CD4-positive, alpha-beta T cell (primary cell): ENCODE measurements at places on chromosomes 7 and 10. TPM values are rescaled to one million over a fixed set of nuclear protein-coding genes. Genes with fewer than 3 reads are reported as not detected.

AP5Z1 gene
- total RNA-seq = 102 TPM

- no peak for DNase-seq
These were observed 13.9 kb downstream of the KLHDC10 start for GRCh38 chr7:130084037-130084875.

- no peak for DNase-seq
These were observed 673.2 kb upstream of the GALNT17 start for GRCh38 chr7:70458745-70459144.

DNA sequence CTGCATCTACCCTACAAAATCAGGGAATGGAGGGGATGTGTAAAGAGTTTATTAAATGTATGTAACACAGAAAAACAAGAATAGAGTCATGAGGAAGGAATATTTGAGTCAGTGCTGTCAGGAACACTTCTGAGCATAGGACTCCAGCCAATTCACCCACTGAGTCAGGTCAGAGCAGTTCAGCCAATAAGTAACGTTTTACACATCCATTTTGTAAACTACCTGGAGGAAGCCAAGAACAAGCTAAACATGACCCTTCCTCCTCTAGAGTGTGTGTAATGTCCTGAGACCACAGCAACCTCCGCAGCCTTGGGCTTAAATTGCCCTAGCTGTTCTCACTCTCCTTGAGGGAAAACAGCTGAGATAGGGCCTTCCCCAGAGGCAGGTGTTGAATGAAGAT is 691.5 kb upstream of the LRRN3 start:
- no peak for DNase-seq

DNA sequence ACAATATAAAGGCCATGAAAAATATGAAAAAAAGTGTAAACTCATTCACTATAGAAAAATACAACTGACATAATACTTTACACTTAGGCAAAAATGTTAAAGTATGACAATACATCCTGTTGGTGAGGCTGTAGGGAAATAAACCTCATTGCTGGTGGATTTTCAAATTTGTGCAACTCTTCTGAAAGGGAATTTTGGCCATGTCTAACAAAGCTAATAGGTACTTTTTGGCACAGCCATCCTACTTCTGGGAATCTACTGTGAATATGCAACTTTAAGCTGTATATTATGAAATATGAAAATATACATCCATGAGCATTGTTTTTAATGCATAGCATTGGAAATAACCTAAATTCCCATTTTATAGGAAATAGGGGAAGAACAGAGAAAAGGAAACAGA is 13.4 kb upstream of the COA1 start:
- DNase-seq = no peak

DNA sequence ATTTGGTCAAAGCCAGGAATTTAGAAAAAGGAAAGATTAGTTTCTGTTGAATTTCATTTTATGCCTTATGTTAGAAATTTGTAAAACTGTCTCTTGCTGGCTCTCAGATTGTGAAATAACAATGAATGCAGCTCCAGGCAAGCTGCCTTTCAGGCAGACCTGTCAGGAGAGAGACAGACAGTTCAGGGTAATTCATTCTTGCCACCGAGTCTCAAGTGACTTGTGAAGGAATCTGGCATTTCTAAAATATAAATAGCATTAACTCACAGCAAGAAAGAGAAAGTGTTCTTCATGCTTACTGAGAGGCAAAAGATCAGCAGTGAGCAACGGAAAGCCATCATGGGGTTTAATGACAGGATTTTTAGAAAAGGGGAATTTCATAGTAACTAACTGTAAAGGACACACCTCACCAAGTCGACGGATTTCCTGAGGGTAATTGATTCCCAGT is 442.3 kb upstream of the AKR1E2 start:
- DNase-seq = no peak
